ENCODE measurements at places on chromosomes 12 and 14.

- peak; percentile 53 for DNase-seq
Observed at GRCh38 chr12:2283916-2284315, 231.1 kb downstream of the CACNA1C start.

DNA sequence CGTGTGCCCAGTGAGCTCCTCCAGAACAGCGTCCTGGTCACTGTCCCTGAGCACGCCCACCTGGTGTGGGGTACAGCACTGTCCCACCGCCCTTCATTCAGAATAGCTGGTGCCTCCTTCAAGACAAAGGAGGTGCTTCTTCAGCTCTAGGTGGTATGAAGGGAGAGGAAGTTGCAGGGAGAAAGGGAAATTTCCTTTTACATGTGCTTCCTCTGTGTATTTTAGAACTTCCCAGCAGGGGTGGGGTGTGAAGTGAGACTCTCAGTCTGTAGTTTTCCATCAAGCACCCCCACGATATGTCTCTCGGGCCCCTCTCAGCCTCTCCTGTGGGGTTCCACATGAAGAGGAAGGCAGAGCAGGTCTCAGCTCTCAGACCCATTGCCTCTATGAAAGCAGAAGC is 1.2 kb upstream of the SLC6A12 start:
- DNase-seq, result no peak

- no peak for DNase-seq
Observed at GRCh38 chr12:54431911-54432814, 13.1 kb upstream of the ITGA5 start.

DNA sequence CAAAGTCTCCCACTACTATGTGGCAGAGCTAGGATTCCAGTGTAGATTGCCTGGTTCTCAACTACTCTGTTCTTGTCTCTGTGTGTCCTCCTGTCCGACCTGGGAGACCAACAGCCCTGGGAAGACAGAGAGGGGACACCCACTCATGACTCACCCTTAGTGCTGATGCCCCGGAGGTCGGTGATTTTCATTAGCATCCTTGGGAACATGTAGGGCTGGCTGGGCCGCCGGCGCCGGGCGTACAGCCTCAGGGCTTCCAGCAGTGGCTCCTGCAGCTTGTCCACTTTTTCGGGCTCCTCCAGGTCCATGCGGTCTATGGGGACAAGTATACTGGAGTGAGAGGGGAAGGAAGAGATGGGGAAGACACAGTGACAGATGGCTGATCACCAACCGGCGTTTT is 5.9 kb upstream of the ITGB7 start:
- DNase-seq, result no peak

All from GF-D8 (cell line).